ENCODE measurements at places on chromosomes 2 and 18.

GRCh38 chr2:67772216-67773170 lies 290.3 kb downstream of the C1D start:
- peak; percentile 10 for DNase-seq

GRCh38 chr18:31041271-31042083 lies 1.1 kb downstream of the DSC3 start:
- no peak for DNase-seq

- DNase-seq = no peak
Observed at GRCh38 chr2:138919120-138919747, 139.0 kb upstream of the NXPH2 start.

- no peak for DNase-seq
Observed at GRCh38 chr2:3432693-3433338, 53.3 kb downstream of the TRAPPC12 start.

- DNase-seq = no peak
Observed at GRCh38 chr2:223701761-223702160, 99.6 kb upstream of the SCG2 start.

GRCh38 chr2:171794918-171795317 lies 99.1 kb downstream of the SLC25A12 start:
- no peak for DNase-seq

DNA sequence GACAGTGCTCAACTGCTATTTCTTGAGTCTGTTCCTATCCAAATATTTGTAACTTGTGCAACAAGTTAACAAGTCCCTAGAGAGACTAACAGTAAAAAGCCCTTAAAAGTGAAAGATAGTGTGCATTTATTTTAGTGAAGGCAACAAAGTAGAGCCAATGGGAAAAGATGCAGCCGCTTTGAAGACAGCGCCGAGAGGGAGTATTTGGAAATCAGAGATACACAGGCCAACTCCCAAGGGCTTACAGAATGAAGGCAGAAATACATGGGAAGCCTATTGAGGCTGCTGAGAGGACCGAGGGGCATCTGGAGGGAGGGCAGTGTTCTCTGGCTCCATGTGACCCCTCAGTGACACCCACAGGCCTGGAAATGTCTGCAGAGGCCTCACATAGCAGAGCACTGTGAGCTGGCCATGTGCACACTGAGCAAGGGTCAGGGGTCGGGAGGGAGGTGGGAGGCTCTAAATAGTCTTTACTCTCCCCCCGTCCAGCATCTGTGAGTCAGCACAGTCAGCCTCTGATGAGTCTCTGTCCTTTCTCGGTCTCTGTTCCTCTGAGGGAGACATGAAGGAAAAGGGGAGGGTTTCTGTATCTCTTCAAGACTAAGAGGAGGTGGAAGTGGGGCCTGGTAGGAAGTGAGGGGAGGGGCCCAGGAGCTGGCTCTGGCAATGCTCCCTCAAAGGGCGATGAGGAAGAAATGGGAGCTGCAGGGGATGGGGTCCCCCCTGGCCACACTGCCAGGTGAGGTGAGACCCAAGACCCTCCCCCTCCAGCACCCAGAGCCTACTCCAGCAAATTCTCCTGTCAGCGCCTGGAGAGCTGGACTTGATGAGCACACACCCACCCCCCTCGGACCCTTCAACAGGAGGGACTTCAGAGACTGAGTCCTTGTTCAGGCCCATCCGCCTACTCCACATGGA lies 133.6 kb downstream of the SP3 start:
- DNase-seq = peak; percentile 54

DNA sequence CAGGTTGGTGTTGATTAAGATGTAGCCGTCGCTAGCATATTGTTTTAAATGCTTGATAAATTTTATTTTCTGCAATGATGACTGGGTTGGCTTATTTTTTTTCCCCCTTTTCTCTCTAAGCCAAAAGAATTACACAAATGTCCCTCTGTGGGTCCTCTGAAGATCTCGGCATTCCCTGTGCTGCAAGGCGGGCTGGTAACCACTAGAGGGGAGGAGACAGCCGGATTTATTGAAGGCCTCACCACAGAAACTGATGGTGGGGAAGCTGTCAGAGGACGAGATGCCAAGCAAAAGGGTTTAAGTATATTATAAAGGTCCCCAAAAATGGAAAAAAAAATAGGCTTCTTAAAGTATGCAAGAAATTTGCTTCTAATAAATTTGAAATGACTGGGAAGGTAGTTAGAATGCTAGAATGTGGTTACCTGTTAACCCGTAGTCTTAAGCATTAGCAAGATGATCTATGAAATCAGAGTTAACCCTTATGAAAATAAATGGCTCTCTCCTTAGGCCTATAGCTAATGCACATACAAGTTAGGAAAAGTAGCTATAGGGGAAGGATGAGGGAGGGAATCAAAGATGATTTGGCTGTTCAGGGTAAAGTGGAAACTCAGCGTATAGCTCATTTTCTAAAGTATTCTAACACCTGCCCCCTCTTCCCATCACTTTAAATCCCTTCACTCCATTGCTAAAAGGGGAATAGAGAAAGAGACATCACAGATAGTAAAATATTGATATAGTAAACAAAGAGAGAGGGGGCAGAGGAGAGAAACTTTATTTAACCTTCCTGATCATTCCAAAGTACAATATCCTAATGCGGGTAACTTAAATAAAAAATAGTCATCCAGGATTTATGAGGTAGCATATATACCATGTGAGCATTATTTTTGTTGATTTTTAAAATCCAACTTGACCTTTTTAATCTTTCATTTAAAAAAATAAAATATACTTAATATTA lies 894.5 kb upstream of the POU3F3 start:
- DNase-seq = peak; percentile 40

DNA sequence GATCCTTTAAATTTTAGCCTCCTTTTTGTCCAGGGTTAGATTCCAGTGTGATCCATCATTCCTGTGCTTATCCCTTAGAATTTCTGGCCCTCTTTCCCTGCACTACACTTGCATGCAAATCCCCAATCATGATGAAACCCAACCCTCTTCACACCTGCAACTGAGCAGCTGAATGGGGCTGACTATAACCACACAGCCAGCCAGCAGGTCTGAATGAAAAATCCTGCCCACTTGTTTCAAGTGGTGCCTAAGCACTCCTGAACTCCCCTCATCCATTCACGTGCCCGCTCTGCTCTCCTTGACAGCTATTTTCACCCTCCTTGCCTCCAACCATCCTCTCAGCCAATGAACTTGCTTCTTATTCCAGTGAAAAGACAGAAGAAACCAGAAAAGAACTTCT lies 80.5 kb upstream of the AFF3 start:
- no peak for DNase-seq

- DNase-seq = peak; percentile 91
Observed at GRCh38 chr2:180012523-180012922, 5.4 kb upstream of the CWC22 start.

GRCh38 chr18:10476338-10476791 lies 21.9 kb downstream of the APCDD1 start:
- peak; percentile 34 for DNase-seq

DNA sequence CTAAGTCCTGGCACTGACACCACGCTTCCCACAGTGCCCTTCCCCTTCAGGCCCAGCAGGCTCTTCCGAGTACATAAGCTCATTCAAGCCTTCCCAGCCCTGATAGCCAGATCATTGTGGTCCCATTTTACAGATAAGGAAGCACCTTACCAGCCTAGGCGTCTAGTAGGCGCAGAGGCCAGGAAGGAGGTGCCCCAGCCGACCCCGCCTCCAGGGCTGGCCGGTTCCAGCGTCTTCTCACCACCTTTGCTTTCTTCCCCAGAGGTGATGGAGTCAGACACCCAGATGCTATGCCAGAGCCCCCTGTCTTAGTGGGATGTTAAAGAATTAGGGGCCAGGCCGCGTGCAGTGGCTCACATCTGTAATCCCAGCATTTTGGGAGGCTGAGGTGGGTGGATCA lies 28.9 kb upstream of the EFHD1 start:
- DNase-seq = no peak

- DNase-seq = peak; percentile 63
Observed at GRCh38 chr2:146990311-146991054, 854.3 kb upstream of the ACVR2A start.

GRCh38 chr2:198411936-198412335 lies 607.5 kb downstream of the PLCL1 start:
- DNase-seq = no peak

DNA sequence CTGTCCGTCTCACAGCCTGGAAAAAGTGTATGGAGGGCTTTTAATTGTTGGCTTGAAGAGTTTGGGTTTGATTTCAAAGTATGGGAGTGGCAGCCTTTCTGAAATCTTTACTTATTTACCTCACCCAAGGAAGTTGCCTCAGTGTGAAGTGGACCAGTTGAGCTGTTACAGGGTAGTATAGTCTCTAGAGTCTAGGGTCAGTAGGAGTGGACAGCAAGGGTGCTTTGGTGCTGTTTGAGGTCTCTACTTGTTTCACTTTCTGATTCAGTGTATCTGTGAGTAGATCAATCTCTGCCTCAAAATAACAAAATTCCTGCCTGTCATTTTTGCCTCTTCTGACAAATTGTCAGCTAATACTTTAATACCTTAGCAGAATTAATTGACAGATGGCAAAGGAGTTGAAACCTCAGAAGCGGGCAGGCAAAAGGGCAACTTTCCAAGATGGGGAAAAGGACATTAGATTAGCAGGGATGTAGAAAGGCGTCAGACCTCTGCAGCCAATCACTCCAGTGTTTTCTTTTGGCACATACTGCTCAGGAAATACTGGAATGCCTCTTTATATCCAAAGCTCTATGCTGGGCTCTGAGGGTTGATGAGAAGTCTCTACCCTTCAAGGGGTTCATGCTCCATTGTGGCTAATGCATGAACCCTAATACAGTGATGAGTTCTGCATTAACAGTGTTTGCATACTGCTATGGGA lies 5.9 kb downstream of the RIOK3 start:
- DNase-seq = no peak

DNA sequence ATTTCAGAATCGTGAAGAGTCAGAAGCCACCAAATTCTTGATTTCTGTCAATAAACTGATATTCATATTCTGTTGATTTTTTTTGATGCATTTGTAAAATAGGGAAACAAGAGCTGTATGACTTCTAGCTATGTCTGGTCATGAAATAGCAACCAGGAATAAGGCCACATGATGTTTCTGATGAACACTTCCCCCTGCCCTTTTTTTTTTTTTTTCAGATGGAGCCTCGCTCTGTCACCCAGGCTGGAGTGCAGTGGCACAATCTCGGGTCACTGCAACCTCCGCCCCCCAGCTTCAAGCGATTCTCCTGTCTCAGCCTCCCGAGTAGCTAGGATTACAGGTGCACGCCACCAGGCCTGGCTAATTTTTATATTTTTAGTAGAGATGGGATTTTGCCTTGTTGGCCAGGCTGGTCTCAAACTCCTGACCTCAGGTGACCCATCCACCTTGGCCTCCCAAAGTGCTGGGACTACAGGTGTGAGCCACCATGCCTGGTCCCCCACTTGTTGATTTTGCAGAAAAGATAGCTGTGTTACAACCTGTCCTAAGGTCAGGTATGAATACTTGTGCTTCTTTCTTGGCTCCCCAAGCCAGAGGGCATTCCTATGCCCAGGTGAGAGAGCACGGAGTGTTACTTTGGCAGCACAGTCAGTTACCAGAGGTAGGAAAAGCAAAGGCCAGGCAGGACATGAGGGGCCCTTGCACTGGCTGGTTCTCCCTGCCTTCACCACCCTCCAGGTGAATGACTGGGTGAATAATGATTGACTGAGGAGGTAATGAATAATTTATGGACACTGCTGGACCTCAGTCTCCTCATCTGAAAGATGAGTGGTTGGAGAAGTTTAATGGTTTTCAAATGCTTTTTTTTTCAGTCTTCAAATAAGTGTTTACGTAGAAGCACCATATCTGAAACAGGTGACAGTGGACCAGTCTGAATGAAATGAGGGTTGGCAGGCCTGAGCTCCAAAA lies 39.6 kb downstream of the PAX8 start:
- no peak for DNase-seq

DNA sequence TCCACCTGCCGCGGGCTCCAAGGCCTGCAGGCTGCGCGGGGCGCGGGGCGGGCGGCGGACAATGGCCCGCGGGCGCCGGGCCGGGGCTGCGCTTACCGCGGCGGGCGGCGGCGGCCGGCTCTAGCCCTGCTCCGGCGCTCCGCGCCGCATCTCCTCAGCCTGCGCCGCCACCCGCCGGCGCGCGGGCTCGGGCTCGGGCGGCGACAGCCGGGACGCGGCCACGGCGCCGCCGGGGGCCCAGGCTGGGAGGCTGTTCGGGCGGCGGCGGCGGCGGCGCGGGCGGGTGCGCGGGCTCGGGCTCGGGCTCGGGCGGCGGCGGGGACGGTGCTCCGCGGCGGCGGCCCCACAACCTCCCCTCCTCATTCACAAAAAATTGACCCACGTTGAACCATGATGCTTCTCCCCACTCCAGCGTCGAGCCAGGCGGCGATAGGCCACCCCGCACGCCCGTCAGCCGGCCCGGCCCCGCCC lies at the start of gene HDAC4:
Gene HDAC4 (minus strand): TSS at position 425 of the 471 bp plus-strand sequence. CDS start 48,321 bp downstream, outside the sequence.
- peak; percentile 56 for DNase-seq

DNA sequence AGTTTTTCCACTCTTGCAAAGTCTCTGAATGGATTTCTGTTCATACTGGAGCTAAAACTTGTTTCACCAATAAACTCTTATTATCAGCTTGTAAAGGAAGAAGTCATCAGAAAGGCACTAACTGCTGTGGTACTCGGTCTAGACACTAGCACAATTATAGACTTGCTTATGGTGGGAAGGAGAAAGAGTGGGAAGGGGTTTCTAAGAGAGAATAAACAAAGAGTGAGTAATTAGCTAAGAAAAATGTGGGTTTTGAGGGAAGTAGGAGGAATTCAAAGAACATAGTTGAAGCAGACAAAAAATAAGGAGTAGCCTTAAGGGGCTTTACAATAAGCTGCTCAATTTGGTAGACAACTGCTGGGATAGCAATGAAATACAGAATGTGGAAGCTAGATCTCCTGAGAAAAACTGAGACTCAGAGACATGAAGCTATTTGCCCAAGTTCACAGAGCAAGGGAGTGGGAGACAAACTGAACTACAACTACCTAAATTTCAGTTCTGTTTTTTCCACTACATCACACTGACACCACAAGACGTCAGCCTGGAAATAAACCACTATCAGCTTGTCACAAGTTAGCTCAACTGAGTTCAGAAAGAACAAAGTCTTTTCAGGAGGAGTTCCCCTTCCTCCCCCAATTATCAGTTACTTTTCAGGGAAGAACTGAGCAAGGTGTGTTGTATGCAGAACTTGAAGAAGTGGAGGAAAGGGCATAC lies 59.7 kb downstream of the MAP4K3 start:
- DNase-seq = no peak

GRCh38 chr2:182715121-182715891 lies 751 bp upstream of the DNAJC10 start:
- DNase-seq = peak; percentile 70

- DNase-seq = peak; percentile 13
Observed at GRCh38 chr2:144541396-144541795, 21.5 kb upstream of the ZEB2 start.

DNA sequence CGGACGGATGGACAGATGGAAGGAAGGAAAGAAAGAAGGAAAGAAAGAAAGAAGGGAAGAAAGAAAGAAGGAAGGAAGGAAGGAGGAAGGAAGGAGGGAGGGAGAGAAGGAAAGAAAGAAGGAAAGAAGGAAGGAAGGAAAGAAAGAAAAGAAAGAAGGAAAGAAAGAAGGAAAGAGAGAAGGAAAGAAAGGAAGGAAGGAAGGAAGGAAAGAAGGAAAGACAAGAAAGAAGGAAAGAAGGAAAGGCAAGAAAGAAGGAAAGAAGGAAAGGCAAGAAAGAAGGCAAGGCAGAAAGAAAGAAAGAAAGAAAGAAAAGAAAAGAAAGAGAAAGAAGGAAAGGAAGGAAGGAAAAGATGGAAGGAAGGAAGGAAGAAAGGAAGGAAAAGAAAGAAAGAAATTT lies 162.5 kb upstream of the DNMT3A start:
- DNase-seq = no peak

- no peak for DNase-seq
Observed at GRCh38 chr2:19589791-19590190, 231.4 kb upstream of the OSR1 start.
